RWPE1 (cell line): ENCODE measurements at places on chromosomes 16 and 17.

DNA sequence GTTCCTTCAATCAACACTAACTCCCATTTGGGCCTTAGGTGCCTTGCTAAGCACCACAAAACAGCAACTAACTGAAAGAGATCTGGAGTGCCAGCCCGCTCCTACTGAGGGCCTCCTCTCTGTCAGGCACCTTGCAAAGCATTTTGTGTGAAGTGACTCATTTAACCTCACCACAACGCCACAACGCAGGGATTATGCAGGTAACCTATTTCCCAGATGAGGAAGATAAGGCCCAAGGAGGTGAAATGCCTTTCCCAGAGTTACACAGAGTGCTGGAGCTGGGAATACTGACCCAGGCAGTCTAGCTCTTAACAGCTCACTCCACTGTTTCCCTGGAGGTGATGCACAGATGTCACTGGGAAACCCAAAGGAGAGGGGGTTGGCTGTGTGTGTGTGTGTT, 32.8 kb downstream of the DRC3 start:
- no peak for DNase-seq

DNA sequence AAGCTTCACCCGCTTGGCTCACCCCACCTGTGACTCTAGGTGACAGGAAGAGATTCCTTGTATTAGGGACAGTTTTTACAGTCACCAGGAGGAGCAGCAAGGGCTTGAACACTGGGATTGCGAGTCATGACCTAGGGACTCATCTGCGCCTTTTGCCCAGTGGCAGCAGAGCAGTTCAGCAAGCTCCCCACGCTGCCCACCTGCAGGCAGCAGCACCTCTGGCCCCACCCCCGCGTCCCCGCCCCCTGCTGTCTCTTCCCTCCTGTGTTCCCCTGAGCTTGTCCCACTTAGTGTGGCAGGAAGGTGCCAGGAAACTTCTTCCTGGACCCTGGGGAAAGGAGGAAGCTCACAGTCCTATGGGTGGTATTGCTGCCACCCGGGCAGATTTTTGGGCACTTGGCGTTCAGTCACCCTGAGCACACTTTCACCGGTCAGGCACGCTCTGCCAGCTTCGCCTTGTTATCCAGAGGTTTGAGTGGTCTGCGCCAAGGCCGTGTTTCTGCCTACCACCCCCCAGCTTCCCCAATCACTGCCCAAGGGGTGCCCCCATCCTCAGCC, 8.7 kb downstream of the MMP15 start:
- DNase-seq, result no peak

DNA sequence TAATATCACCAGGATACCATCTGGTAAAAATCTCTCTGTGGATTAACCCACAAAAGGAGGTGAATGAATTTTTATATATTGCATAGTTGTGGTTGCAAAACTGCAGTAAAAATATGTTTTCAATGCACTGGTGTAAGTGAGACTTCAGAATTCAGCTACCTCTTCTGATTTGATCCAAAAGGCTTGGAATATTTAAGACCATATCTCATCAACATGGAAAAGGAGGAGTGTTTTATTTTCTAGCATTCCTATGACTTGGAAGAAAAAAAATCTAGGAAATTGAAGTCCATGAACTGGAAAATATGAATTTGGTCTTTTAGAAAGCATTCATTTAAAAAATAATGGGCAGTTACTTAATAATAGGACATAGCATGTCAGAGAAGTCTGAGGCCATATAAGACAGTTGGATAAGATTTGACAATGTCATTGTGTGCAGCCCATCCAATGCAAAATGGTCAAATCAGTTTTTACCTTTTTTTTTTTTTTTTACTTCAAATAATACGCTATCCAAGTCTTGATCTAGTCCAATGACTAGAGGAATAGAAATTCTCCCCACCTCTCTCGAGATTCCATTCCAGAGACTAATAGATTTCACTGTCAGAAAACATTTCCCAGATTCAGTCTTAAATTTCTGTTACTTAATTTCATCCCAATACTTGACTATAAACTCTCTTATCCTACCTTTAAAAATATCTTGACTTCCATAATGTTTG, 364.9 kb upstream of the PMFBP1 start:
- no peak for DNase-seq

DNA sequence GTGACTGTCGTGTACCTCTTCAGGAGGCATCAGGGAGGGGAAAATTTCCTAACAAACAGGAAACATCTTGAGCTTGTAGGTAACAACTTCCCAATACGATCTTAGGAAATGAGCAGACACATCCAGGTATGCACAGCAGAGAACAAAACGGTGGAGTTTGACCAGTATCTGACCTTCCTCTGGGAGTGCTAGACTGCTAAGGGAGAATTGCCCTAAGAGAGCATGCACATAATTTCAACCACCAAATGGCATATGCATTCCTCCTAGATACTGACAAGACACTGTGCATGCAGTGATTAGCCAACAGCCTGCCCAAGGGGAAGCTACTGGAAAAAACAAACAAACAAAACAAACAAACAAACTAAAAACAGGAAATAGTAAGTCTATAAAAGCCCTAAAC, 120.6 kb upstream of the RBBP6 start:
- DNase-seq, result no peak

DNA sequence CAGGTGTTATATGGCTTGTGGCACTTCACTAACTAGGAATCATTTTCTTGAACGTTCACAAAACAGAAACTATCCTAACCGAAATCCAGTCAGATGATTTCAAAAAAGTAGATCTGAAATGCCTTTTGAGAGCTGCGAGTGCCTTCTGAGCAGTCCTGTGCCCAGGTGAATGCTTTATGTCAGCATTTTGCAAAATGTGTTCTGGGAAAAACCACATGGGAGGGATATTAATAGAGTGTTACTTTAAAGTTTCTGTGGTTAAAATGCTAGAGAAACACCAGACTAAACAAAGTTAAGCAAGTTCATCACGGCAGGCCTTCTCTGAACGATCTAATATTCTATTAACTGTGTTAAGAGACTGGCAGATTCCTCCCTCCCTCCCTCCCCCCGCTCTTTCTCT, 15.8 kb upstream of the RGS9 start:
- no peak for DNase-seq

- DNase-seq, result peak; percentile 93
These were observed 27.8 kb downstream of the BAHCC1 start for GRCh38 chr17:81422776-81423697.

- DNase-seq, result no peak
These were observed 4.8 kb upstream of the ADAT1 start for GRCh38 chr16:75627851-75628250.

GRCh38 chr16:49280105-49280741, 1.4 kb downstream of the CBLN1 start:
- no peak for DNase-seq
